HEK293T (cell line): ENCODE measurements at places on chromosomes 7 and 10.

DNA sequence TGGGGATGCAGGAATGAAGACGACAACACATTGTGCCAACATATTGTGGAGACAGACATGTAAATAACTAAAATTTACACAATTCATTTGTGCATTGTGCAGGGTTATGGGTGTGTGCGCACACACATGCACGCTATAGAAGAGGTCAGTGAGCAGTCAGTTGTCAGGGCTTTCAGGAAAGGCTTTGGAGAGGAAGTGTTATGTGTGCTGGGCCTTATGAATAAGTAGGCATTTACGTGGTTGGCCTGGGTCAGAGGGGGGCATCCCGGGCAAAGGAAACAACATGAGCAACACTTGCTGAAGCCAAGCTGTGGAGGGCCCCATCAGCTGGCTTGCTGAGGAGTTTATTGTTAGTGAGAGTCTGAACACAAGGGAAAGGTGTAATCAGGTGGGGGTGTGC lies 4.1 kb downstream of the PRXL2A start:
- no peak for DNase-seq

- no peak for DNase-seq
Measured at GRCh38 chr10:60040014-60040662, 133.8 kb upstream of the CCDC6 start.

- no peak for DNase-seq
Measured at GRCh38 chr7:77439572-77439971, 23.4 kb upstream of the GSAP start.

- DNase-seq: no peak
Measured at GRCh38 chr7:111235709-111236108, 144.8 kb downstream of the LRRN3 start.

GRCh38 chr7:2141651-2142050 lies 91.1 kb downstream of the MAD1L1 start:
- DNase-seq: no peak

- no peak for DNase-seq
Measured at GRCh38 chr7:152884321-152884720, 124.8 kb downstream of the ACTR3B start.

GRCh38 chr10:114664127-114664526 lies 6.1 kb upstream of the ABLIM1 start:
- no peak for DNase-seq

DNA sequence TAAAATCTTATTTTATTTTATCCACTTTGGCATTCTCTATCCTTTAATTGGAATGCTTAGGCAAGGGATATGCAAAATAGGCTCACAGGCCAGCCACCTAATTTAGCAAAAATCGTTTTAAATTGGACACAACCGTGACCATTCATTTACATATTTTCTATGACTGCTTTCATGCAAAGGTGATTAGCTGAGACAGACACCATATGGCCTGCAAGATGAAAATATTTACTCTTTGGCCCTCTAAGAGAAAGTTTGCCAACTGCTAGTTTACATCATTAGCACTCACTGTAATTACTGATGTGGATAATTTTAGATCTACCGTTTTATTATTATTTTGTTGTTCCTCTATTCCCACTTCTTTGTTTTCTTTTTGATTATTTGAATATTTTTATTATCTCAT lies 375.5 kb upstream of the LRRTM3 start:
- DNase-seq: no peak

GRCh38 chr7:22911889-22912288 lies 89.2 kb upstream of the TOMM7 start:
- DNase-seq: no peak

DNA sequence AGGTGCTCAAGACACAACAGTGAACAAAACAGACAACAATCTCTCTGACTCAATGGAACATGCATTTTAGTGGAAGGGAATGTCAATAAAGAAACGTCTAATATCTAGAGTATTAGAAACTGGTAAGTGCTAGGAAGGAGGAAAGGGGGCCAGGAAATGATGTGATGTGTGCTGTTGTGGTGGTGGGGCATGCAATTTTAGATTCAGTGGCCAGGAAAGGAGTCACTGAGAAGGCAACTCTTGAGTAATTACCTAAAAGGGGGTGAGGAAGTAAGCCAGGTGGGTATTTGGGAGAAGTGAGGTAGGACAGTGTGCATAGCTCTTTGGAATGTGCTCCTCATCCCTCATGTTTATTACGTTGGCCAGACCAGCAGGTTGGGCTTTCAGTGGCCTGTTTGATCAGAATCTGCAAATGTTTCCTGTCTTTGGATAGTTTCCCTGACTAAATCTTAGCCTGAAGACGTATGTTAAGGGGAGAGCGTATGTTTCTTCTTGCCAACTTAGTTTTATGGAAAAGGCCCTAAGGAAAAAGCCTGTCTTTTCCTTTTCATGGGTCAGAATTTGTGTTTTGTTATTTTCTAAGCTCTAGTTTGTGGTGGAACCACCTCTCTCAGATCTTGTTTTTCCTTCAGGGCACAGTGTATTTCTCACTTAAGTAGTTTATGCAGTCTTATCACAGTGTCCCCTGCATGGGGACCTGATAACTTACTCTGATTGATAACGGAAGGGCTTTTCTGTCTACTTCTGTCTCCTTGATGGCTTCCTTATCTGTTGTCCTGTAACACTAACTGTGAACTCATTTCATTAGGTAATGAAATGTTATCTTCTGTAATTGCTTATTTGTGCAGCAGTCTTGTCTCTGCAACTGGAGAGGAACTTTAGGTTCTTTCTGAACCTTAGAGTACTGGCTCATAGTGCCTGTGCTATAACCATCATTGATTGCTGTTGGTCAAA lies 203.7 kb downstream of the AUTS2 start:
- no peak for DNase-seq

- peak; percentile 57 for DNase-seq
Measured at GRCh38 chr7:88546808-88547207, 212.7 kb upstream of the ZNF804B start.
